ENCODE measurements at places on chromosomes 7 and 10. TPM values are rescaled to one million over a fixed set of nuclear protein-coding genes. Genes with fewer than 3 reads are reported as not detected.

ACTL6B gene
- not detected for total RNA-seq

ERVW-1 gene
- not detected for total RNA-seq

NOC3L gene
- 25.6 TPM for total RNA-seq

TMEM209 gene
- 9.0 TPM for total RNA-seq

SFRP5 gene
- total RNA-seq, result 0.29 TPM

KCND2 gene
- total RNA-seq, result 1.9 TPM

MOGAT3 gene
- not detected for total RNA-seq

CYP26C1 gene
- total RNA-seq, result not detected

KLF14 gene
- total RNA-seq, result 0.80 TPM

OGDHL gene
- total RNA-seq, result not detected

NKX2-3 gene
- total RNA-seq, result 0.15 TPM

NODAL gene
- total RNA-seq, result not detected

NPSR1 gene
- not detected for total RNA-seq

- no peak for DNase-seq
These were observed 1139.4 kb downstream of the XPNPEP1 start for GRCh38 chr10:108783897-108784296.

- DNase-seq, result no peak
These were observed 38.7 kb downstream of the PLXNA4 start for GRCh38 chr7:132537456-132538145.

DNA sequence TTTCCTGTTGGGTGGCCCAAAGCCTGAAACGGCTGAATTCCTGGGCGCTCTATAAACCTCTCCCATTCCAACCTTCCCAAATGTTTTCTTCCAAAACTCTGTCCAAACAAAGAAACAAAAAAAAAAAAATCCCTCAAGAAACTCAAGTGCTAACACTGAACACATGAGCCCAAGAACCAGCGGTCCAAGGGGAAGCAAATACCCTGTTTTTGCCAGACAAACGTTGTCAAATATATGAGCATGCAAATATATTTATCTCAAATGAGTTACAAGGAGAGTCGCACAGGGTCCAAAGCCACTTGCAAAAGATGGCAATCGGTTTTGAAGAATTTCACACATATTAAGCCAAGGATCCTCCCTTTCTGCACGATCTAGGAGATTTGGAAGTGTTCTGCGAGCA is 23.3 kb upstream of the EMX2 start:
- DNase-seq, result no peak

- DNase-seq, result no peak
These were observed 143.4 kb upstream of the LSM8 start for GRCh38 chr7:118040562-118040961.

GRCh38 chr10:52477305-52477704 is 163.2 kb downstream of the DKK1 start:
- no peak for DNase-seq

GRCh38 chr10:88886557-88886956 is 6.5 kb downstream of the STAMBPL1 start:
- no peak for DNase-seq

- no peak for DNase-seq
These were observed 157.5 kb upstream of the PDE1C start for GRCh38 chr7:32227746-32228145.

- no peak for DNase-seq
These were observed 178.8 kb downstream of the ARL4A start for GRCh38 chr7:12866207-12866606.

DNA sequence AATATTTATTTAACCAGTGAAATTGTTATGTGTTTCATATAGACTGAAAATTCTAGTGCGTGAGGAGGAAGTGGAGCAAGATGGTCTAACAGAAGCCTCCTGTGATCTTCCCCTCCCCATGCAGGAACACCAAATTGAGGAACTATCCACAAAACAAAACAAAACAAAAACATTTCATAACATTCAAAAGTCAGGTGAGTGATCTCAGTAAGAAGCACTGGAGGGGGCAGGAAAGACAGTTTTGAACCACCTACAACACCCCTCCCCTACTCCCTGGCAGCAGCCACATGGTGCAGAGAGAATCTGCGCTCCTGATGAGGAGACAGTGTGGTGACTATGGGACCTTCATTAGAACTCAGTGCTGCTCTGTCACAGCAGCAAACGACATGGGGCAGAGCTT is 221.9 kb upstream of the SEMA3C start:
- DNase-seq, result no peak

GRCh38 chr10:61819208-61819607 is 82.3 kb upstream of the ARID5B start:
- DNase-seq, result no peak

DNA sequence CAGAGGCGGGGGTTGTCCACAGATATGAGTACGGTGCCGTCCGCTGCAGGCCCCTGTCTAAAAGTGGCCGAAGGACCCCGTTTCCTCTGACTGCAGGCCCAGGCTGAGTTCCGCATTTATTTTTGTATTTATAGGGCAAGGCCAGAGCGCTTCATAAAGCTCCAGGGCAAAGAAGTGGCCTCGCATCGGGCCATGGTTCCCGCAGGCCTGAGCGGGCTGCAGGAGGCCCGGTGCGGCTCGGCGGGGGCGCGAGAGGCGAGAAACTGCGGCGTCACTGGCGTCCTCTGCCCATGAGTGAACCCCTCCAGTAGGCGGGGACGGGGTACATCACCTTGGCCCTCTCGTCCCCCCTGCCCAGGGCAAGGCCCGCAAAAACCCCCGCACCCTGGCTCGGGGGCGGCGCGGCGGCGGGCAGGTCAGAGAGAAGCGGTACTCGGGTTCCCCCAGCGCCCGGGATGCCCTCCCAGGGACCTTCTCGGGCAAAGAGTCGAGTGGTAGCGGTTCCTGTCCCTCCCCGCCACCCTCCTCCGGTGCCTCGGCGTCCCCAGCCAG is 355.7 kb downstream of the DNAJB6 start:
- DNase-seq, result no peak

GRCh38 chr7:22680482-22680911 is 46.5 kb upstream of the IL6 start:
- no peak for DNase-seq

GRCh38 chr7:107902381-107902780 is 11.4 kb downstream of the DLD start:
- no peak for DNase-seq

DNA sequence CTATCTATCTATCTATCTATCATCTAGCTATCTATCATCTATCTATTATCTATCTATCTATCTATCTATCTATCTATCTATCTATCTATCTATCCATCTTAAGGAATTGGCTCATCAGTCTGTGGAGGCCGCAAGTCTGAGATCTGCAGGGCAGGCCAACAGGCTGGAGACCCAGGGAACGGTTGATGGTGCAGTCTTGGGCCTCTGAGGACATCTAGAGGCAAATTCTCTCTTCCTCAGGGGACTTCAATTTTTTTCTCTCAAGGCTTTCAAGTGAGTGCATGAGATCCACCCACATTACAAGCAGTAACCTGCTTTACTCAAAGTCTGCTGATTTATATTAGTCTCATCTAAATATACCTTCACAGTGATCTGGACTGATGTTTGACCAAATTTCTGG is 197.0 kb downstream of the GLRX3 start:
- no peak for DNase-seq

DNA sequence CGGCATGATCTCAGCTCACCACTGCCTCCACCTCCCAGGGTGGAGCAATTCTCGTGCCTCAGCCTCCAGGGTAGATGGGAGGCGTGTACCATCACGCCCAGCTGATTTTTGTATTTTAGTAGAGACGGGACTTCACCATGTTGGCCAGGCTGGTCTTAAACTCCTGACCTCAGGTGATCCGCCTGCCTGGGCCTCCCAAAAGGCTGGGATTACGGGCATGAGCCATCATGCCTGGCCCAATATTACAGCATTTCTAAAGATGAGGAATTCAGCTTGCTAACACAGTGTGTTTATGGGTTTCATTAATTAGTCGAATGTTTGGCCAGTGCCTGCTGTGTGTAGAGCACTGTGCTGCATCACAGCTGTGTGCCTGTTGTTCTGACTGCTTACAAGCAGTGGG is 3.7 kb downstream of the WDR37 start:
- no peak for DNase-seq

- no peak for DNase-seq
These were observed 59.7 kb upstream of the HABP2 start for GRCh38 chr10:113493195-113493594.

DNA sequence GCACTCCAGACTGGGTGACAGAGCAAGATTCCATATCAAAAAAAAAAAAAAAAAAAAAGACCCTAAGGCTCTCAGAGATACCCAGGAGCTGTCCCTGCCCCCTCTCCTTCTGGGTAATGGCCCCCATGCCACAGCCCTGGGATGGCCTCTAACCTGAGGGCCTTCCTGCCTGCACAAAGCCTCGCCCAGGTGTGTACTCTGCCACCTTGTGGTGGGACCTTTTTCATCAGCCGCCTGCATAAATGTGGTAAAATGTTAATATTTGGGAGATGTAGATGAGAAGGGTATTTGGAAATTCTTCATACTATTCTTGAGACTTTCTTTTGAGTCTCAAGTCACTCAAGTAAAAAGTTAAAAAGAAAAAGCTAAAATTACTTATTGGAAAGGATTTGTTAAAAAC is 46.3 kb upstream of the RNF216 start:
- DNase-seq, result no peak

- DNase-seq, result no peak
These were observed 48.2 kb downstream of the COL26A1 start for GRCh38 chr7:101410743-101411507.

GRCh38 chr10:70652761-70653657 is 19.3 kb upstream of the ADAMTS14 start:
- DNase-seq, result no peak

DNA sequence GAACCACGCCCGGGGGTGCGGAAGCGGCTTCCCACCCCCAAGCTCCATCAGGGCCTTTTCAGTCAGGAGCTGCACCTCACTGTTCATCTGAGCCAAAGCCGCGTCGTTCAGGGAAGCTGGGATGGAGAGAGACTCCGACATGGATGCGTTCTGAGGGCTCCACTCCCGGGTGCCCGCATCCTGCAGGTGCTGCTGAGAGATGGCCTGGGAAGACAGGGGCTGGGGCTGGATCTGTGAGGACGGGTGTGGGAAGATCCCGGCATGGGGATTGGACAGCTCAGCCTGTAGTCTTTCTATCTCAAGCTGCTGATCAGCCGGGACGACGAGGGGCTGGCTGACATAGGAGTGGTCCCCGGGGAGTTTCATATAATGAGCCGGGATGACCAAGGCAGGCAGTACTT is 45.0 kb upstream of the NMT2 start:
- no peak for DNase-seq

DNA sequence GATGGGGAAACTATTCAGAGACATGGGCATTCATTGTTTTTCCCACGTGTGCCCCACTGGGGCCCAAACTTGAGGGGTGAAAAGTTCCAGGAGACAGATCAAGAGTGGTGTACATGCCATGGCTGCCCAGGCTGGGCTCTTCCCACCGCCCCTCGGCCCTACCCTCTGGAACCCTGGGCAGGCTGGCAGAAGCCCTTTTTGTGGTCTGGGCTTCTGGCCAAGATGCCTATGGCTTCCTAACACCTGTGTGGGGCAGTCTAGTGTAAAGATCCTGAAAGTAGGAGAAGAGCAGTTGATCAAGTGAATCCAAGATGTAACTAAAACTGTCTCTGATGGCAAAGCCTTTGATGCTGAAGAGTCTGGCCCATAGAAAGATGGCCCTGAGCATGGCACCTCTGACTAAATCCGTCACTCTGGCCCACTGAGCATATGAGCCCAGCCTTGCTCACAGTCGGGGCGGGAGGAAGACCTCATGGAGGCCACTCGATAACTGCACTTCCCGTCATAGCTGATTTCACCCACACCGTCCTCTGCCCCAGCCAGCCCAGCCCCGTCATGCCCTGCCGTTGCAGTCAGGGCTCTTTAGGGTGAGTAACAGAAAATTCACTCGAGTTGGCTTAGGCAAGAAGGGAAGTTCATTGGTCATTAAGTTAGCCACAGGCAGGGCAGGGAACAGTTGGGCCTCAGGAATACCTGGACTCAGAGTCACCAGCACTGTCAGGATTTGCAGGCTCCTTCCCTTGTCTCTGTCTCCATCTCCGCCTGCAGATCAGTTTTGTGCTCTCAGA is 37.9 kb upstream of the MTPAP start:
- no peak for DNase-seq

DNA sequence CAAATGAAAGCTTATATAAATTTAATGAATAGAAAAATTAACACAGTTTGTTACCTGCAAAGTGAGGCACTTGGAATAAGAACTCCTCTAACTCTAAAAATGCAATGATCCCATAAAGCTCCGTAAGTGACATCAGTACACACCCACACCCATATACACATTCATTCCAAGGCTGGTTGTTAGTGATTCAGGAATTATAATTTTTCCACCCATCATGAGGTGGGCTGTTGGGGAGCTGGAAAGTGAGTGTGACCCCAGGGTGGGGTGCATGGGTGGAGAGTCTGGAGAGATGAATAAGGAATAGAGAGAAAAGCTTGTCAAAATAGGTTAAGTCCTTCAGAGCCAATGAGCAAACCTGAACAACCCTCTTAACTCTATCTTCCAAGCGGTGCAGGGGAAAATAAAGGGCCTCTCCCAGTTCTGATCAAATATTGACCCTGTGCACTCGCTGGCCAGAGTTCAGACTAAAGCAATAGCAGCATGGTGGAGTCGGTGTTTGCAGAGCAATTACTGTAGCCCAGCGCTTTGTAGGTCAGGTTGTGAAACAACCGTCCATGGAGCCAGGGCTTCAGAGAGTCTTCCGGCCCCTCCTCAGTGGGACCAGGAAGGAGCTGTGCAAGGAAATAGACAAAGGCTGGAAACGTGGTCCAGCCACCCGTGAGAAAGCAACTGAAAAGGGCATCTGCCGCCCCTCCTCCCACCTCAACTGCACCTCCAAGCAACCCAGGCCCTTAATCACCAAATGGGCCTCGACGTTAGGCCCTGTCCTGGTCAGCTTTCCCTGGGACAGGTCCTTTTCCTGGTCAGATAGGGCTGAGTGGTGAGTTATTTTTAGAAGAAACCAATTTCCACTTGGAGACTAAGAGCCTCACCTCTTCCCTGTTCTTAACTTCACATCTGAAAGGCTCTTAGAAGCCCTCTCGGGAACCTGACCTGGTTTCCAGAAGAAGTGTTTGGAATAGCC is 61.2 kb downstream of the SH3PXD2A start:
- DNase-seq, result peak; percentile 72

- DNase-seq, result no peak
These were observed 219.0 kb downstream of the GLRX3 start for GRCh38 chr10:130354976-130355795.

GRCh38 chr7:148838905-148839304 is 45.2 kb downstream of the EZH2 start:
- no peak for DNase-seq

DNA sequence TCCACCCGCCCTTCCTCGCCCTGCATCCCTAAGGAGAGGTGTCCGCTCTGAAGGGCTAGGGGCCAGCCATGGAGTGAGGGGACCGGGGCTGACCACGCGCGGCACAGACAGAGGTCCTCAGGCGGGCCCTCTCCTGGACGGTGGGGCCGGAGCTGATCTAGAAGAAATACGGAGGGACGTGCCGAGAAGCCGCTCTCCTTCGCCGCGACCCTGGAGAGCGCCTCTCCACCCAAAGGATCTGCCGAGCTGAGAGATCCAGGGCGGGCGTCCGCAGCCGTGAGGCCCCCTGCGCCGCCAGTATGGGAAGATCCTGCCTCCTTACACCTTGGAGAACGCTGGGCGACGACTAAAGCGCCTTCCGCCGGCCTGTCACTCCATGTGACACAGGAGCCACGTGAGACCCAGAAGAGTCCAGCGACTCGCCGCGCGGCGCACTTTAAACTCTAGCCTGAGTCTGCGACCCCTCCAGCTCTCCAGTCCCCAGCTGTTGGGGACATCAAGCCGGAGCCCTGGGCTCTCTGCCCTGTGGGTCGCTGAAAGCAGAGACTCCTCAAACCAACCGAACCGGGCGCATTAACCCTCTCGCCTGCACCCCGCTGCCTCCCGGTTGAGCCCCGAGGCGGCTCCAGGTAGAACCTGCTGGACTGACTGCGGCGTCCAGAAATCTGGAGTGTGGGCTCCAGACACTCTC is 1.5 kb upstream of the SFMBT2 start:
- peak; percentile 73 for DNase-seq
